Camera-type eye (tissue), 1 donor: ENCODE measurements at places on chromosomes 6 and 20. TPM values are rescaled to one million over a fixed set of nuclear protein-coding genes. Genes with fewer than 3 reads are reported as not detected.

KIAA1755 gene
- 24.9 TPM for total RNA-seq

OXT gene
- not detected for total RNA-seq

SLC44A4 gene
- 3.0 TPM for total RNA-seq

ID4 gene
- total RNA-seq, result 56.0 TPM

JPH2 gene
- total RNA-seq, result 14.8 TPM

PHACTR1 gene
- 21.8 TPM for total RNA-seq

MYLK2 gene
- 2.5 TPM for total RNA-seq

MATN4 gene
- 11.4 TPM for total RNA-seq

FOXQ1 gene
- total RNA-seq, result 2.7 TPM

RAB44 gene
- total RNA-seq, result 0.33 TPM

SLC4A11 gene
- 1.8 TPM for total RNA-seq

ECT2L gene
- total RNA-seq, result not detected

CLVS2 gene
- total RNA-seq, result 11.6 TPM

PSMG4 gene
- 21.3 TPM for total RNA-seq

EFCAB8 gene
- total RNA-seq, result 0.05 TPM

BTNL2 gene
- total RNA-seq, result not detected

GSTA3 gene
- not detected for total RNA-seq

BPHL gene
- 19.8 TPM for total RNA-seq

OR2H1 gene
- not detected for total RNA-seq

CAPN11 gene
- not detected for total RNA-seq

FAM83B gene
- total RNA-seq, result 4.5 TPM

ACSS1 gene
- 30.0 TPM for total RNA-seq

SLPI gene
- total RNA-seq, result 61.1 TPM
